ENCODE measurements at places on chromosomes 6 and 20.

GRCh38 chr6:156313037-156313436, 464.1 kb upstream of the ARID1B start:
- DNase-seq, result no peak

- DNase-seq, result no peak
Observed at GRCh38 chr20:1858871-1859270, 36.3 kb upstream of the SIRPA start.

DNA sequence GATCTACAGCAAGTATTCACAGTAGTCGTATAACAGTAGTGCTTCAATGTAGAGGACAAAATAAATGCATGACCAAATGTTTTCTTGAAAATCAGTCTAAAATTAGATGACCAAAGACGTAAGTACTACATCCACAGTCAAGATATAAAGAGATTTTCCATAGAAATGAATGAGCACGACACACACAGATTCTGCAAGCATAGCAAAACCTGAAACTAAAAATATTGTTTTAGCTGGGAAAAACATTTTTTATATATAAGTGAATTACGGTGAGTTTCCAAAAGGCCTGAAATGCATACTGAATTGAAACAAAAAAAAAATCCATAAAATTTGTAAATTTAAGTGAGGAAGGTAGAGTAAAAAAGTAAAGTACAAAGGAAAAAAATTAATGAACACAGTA, 167.8 kb upstream of the RUNX2 start:
- DNase-seq, result no peak

- no peak for DNase-seq
Observed at GRCh38 chr6:137304020-137304780, 85.0 kb upstream of the IFNGR1 start.

DNA sequence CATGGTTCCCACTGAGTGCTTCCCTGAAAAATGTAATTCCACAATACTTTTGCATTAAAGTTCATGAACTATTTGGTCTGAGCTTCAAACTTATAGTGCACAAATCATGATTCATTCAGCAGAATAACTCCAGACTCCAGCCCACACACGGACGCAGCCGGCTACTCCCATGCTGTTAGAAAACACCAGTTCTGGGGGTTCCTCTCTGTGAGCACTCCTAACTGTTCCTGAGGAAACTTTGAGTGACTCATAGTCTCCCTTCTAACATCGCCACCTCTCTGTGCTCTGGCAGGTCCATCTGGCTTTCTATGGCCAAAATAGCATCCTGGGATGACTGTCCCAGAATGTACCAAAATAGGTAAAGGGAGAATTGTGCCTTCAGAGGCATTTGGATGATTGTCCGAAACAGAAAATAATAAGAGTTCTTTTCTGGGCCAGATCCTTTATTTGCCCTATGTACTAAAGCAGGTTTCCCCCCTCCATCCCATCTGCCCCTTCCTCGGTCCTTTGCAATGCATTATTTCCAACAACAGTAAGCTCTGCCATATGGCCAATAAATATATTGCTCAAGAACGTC, 32.3 kb upstream of the LY86 start:
- no peak for DNase-seq

- no peak for DNase-seq
Observed at GRCh38 chr20:53737396-53738038, 143.9 kb upstream of the ZNF217 start.

DNA sequence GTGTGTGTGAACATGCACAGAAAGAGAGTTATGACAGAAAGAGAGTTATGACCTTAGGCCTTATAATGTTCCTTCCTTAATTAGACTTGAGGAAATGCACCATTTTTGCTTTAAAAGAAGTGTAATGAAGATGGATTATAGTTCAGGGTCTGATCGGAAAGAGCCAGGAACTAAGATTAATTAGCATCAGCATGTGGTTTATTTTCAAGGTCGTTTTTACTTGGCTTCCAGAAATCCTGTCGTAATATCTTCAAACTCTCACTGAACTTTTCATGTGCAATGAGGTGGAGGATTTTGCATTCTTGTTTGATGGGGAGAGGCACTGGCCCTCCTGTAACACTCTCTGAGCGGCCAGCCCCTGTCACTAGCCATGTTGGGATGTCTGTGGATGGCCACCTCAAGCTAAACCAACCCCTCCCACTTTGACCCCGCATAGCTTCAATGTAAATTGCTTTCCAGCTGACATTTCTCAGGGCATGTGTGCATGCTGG, 116.8 kb downstream of the CDC5L start:
- DNase-seq, result no peak

DNA sequence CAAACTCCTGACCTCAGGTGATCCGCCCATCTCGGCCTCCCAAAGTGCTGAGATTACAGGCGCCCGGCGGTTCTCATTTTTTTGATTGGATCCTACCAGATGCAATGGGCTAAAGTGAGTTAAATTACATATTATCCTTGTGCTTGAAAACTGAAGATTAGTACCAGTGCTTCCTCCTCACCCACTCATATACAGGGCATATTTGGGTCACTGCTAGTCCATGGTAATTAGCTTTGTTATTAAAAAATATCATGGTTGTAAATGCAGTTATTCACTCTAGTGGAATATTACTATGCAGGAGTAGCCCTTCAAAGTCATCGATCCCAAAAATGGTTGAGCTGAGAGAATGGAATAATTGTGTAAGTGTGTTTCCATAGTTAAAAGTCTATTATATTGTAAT, 26.5 kb downstream of the ZNF292 start:
- no peak for DNase-seq

DNA sequence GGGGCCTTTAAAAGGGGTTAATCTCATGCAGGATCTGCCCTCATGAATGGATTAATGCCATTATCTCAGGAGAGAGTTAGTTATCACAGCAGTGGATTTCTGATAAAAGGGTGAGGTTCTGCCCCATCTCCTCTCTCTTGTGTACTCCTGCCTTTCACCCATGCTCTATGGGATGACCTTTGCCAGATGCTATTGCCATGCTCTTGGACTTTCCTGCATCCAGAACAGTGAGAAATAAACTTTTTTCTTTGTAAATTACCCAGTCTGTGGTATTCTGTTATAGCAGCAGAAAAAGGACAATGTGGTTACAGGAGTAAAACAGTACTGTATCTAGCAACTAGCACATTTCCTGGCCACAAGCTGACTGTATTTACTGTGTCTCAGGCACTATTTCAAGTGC, 58.0 kb upstream of the CCN2 start:
- no peak for DNase-seq

GRCh38 chr6:16136621-16137450, 8.0 kb downstream of the MYLIP start:
- no peak for DNase-seq

DNA sequence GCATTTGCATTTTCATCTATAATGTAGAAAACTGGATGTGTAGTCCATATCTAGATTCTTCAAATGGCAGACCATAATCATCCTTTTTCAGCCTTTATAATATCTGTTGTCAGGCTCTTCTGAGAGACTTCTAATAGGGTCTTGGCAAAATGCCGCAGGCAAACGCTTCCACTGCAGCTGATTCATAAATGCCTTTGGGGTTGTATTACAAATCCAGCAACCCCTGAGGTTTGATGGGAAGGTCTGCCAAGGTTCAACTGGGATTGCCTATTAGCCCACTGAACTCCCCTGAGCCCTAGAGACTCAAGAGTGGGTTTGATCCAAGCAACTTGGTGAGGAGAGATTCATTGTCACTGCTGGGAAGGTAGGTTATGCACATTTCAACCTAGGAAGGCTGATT, 365.2 kb upstream of the POU3F2 start:
- no peak for DNase-seq

DNA sequence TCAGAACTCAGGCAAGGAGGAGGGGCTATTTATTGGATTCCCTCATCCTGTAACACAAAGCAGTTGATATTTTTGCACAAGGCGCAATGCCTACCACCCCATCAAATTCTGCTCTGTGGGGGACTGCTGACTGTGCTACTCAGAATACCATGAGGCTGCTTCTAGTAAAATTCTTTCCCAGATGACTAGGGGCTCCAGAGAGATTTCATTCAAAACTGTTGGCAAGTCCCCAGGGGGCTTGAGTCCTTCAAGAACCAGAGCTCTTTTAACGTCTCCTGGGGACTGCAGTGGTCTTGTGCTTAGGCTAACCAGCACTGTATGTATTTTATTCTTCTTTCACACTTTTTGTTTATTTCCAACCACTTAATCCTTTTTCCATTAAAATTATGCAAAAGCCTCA, 365.9 kb upstream of the AGPAT4 start:
- DNase-seq, result no peak

DNA sequence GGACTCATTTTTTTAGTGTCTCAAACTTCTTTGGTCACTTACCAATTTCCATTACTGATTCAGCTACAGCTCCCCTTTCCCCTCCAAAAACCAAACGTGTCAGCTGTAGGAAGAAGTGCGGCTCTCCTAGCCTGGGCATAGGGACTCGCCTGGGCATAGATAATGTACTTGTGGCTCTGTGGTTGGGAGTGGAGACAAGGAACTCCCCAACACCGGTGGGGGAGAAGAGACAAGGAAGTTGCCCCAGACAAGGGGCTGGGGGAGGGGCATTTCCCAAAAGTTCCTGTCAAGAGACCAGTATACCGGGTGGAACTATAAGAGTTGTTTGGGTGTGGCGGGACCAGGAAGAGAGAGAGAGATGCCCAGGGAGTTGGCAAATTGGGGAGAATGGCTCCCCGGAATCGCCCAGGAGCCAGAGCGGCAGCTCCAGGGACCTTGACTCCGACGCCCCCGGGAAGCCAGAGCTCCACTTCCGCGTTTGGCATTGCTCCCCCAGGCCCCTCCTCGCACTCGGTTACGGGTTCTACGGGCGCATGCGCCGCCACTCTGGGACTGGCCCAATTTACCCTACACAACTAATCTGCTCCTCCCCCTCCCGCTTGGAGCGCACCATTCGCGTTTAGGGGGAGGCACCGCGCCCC, 871 bp upstream of the ZFAND3 start:
- peak; percentile 99 for DNase-seq

- DNase-seq, result no peak
Observed at GRCh38 chr6:96929741-96930140, 5.2 kb downstream of the KLHL32 start.

GRCh38 chr6:34103321-34103720, 42.6 kb downstream of the GRM4 start:
- no peak for DNase-seq

DNA sequence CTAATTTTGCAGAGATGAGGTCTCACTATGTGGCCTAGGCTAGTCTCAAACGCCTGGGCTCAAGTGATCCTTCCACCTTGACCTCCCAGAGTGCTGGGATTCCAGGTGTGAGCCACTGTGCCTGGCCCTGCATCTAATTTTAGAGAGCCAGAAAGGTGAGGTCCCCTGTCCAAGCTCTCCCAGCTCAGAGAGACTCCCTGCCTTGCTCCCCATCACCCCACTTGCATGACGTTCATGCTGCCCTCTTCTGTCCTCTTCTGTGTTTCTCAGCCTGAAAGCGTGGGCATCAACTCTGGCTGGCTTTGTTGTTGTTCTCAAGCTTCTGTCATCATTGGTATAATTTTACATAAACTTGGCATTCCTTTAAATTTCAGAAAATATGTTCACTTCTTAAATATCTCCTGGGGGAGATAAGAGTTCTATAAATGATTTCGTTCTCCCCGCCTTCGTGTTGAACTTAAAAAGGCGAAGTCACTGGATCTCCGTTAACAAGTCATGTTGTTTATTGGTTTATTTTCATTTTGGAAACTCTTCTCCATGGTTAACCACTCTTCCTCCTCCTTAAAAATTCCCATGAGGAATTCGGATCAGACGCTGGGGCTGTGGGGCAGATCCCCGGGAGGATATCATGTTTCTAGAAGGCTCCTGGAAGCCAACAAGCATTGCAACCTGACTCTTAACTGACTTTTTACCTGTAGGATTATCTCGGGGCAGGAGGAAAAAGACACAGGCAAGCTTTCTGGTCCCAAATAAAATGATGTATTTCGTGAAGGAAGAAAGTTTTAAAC, 13.2 kb upstream of the PARD6B start:
- peak; percentile 34 for DNase-seq

DNA sequence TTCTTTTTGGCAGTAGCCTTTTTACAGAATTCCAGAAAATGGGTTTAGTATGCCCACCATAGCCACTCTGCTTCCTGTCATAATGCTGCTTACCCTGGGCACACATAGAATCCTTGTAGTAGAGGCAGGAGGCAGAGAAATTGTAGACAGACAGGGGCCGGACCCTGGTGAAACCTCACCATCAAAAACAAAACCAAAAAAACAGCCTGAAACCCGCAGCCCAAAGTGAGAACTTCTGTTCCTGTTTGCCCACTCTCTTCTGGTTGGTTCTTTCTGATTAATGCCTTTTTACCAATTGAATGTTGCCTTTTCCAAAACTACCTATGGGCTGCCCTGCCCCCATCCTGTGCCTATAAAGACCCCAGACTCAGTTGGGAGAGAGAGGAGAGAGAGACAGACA, 188.2 kb downstream of the CDKAL1 start:
- no peak for DNase-seq

- DNase-seq, result no peak
Observed at GRCh38 chr6:24780206-24780605, 5.5 kb downstream of the GMNN start.

- peak; percentile 69 for DNase-seq
Observed at GRCh38 chr6:108175592-108176279, 9.9 kb downstream of the NR2E1 start.

DNA sequence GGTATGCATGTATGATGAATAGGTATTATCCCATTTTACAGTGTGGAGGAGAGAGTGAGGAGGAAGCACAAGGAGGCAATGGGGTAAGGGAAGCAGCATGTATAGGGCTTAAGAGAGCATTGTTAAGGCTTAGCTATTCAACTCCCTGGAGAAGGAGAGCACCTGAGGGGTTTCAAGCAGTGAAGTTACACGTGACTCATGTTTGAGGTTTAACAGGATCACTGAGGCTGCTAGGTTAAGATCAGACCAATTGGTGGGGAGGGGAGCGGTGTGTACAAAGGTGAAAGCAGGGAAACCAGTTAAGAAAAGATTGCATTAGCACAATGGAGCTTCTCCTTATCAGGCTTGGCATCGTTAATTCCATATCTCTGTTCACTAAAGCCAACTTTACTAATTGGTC, 64.4 kb upstream of the NHSL1 start:
- DNase-seq, result no peak

- peak; percentile 72 for DNase-seq
Observed at GRCh38 chr20:38181207-38181801, 16.2 kb upstream of the TGM2 start.

GRCh38 chr6:111606620-111607115, 990 bp upstream of the TRAF3IP2 start:
- peak; percentile 37 for DNase-seq

- no peak for DNase-seq
Observed at GRCh38 chr20:52748990-52749389, 223.2 kb upstream of the TSHZ2 start.

DNA sequence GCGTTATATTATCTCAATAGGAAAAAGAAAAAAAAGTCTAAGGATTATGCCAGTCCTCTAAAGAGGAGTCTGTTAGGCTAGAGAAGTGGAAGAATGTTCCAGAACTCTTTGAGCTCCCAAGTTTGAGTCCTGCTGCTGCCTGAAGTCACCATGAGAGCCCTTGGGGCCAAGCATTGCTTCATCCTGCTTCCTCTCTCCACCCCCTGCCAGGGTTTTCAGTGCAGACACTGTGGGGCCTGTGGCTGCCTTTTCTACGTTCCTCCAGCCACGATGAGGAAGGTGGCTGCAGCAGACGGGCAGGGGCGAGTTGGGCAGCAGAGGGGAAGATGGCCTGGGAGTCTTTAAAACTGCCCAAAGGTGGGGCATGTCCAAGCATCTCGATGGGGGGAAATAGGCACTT, 214.4 kb upstream of the KCNG1 start:
- no peak for DNase-seq

- no peak for DNase-seq
Observed at GRCh38 chr6:13674533-13675190, 37.0 kb downstream of the RANBP9 start.
